Aorta (tissue), 5 donors: ENCODE measurements at places on chromosomes 3 and 15. TPM values are rescaled to one million over a fixed set of nuclear protein-coding genes. Genes with fewer than 3 reads are reported as not detected.

Gene CCDC80
- 241 TPM for total RNA-seq

Gene RUBCN
- total RNA-seq = 41.1 TPM

Gene IQCH
- total RNA-seq = 2.0 TPM

Gene FOXL2NB
- total RNA-seq = not detected

Gene GATA2
- total RNA-seq = 12.5 TPM

Gene PGBD4
- total RNA-seq = 1.7 TPM

Gene FMN1
- 23.4 TPM for total RNA-seq

Gene CCR9
- not detected for total RNA-seq

Gene CCR8
- not detected for total RNA-seq

Gene DNAJC19
- 45.2 TPM for total RNA-seq

Gene POC1A
- 0.91 TPM for total RNA-seq

GRCh38 chr15:39198044-39199000, 382.6 kb upstream of the THBS1 start:
- H3K4me3 ChIP-seq = no peak overlapping the region
- no peaks in the 10 kb centered on the region for H3K4me1 ChIP-seq
- H3K36me3 ChIP-seq = no peaks in the 10 kb centered on the region
- no peak overlapping the region for H3K27ac ChIP-seq
- DNase-seq = no peak

- no peak overlapping the region for H3K4me3 ChIP-seq
- no peak for DNase-seq
- H3K27me3 ChIP-seq = no peaks in the 10 kb centered on the region
Measured at GRCh38 chr3:145224886-145225285, 936.1 kb downstream of the PLOD2 start.

GRCh38 chr3:179410331-179410730, 40.9 kb downstream of the GNB4 start:
- no peak overlapping the region for H3K27ac ChIP-seq
- H3K27me3 ChIP-seq = no peaks in the 10 kb centered on the region
- no peaks in the 10 kb centered on the region for H3K4me1 ChIP-seq
- no peak overlapping the region for H3K4me3 ChIP-seq
- DNase-seq = no peak

DNA sequence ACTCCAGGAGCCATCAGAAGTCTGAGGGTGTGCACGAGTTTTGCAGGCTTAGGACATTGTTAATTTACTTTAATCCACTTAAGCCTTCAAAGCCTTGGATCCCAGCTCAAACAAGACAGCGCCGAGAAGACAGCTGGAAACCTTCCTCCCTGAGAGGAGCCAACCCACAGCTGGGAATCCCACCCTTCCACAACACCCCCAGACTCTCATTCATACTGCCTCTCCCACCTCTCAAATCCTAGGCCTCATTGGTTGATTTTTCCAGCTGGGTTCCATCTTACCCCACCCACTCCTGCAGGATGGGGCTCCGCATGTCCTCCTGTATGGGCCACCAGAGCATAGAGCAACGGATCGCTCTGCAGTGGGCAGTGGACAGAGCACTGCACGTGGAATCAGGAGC, 80.4 kb downstream of the SEMA5B start:
- no peaks in the 10 kb centered on the region for H3K27me3 ChIP-seq
- no peaks in the 10 kb centered on the region for H3K4me1 ChIP-seq
- no peak for DNase-seq

- H3K4me1 ChIP-seq = no peaks in the 10 kb centered on the region
- no peaks in the 10 kb centered on the region for H3K27me3 ChIP-seq
- no peak overlapping the region for H3K4me3 ChIP-seq
- no peak overlapping the region for H3K27ac ChIP-seq
- peak; percentile 86 for DNase-seq
Measured at GRCh38 chr15:85771781-85772445, 22.8 kb downstream of the KLHL25 start.

GRCh38 chr15:50150349-50150748, 31.3 kb upstream of the ATP8B4 start:
- DNase-seq = no peak
- no peak overlapping the region for H3K27ac ChIP-seq
- no peaks in the 10 kb centered on the region for H3K27me3 ChIP-seq
- H3K4me3 ChIP-seq = no peak overlapping the region

- no peak for DNase-seq
- H3K27ac ChIP-seq = no peak overlapping the region
- H3K27me3 ChIP-seq = no peaks in the 10 kb centered on the region
- H3K4me3 ChIP-seq = no peak overlapping the region
- no peaks in the 10 kb centered on the region for H3K36me3 ChIP-seq
Measured at GRCh38 chr3:51380601-51381332, 4.3 kb upstream of the MANF start.

GRCh38 chr15:80609512-80609946, 85.6 kb upstream of the ABHD17C start:
- H3K4me1 ChIP-seq = no peaks in the 10 kb centered on the region
- no peak for DNase-seq
- no peak overlapping the region for H3K27ac ChIP-seq
- no peak overlapping the region for H3K4me3 ChIP-seq
- no peaks in the 10 kb centered on the region for H3K36me3 ChIP-seq

GRCh38 chr3:71302604-71303003, 280.9 kb downstream of the FOXP1 start:
- no peak overlapping the region for H3K4me3 ChIP-seq
- H3K36me3 ChIP-seq = no peaks in the 10 kb centered on the region
- H3K4me1 ChIP-seq = peaks cover 2% of the 10 kb centered on the region
- H3K27me3 ChIP-seq = no peaks in the 10 kb centered on the region
- no peak overlapping the region for H3K27ac ChIP-seq

DNA sequence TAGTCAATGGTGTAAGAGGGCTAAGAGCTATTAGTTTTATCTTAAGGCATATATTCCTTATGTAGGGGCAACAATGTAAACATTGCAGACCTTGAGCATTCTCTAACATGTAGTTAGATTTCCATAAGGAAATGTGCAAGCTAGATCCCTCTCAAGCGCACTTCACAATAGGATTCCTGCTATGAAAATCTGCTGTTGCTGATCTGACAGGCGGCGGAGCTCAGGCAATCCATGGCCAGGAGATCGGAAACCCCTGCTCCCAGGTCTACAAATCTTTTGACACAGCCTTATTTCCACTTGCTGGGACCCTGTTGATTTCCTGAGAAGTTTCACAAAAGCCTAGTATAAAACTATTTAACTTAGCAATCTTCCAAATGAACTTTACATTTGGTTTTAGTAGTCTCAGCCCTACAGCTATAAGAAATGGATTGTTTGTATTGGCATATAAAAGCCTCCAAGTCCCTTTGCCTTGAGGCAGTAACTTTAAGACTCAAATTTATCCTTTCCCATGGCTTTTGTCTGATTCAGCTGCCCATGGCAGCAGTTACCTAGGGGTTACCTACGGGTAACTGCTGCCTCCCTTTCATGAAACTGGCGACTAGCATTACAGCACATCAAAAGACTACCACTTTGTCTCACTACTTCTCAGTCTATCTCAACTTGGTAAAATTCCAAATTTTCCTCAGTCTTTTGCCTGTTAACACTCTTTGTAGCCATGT, 22.7 kb downstream of the TRA2B start:
- no peak overlapping the region for H3K27ac ChIP-seq
- H3K4me1 ChIP-seq = no peaks in the 10 kb centered on the region
- no peak overlapping the region for H3K4me3 ChIP-seq
- no peaks in the 10 kb centered on the region for H3K27me3 ChIP-seq
- DNase-seq = no peak

GRCh38 chr15:60527456-60527855, 48.5 kb upstream of the ICE2 start:
- no peaks in the 10 kb centered on the region for H3K27me3 ChIP-seq
- H3K27ac ChIP-seq = no peak overlapping the region
- DNase-seq = no peak
- H3K4me3 ChIP-seq = no peak overlapping the region

DNA sequence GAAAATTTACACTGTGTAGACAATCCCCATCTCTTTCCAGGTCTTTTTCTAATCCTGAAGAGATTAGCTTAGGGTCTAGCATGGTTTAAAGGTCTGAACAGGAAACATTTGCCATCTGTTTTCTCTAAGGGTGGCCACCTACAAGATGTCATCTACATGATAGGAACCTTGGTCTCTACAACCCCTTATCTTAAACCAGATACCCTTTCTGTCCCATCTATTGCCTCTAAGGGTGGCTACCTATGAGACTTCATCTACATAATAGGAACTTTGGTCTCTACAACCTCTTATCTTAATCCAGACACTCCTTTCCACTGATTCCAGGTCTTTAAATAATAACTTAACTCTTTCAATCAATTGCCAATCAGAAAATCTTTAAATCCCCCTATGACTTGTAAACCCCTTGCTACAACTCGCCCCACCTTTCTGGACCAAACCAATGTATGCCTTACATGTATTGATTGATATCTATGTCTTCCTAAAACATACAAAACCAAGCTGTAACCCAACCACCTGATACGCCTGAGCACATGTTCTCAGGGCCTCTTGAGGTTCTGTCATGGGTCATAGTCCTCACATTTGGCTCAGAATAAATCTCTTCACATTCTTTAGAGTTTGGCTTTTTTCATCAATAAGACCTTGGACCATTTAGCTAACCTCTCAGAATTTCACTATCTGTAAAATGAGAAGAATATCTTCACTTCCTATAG, 605.0 kb downstream of the TUSC7 start:
- H3K27ac ChIP-seq = no peak overlapping the region
- H3K4me1 ChIP-seq = no peaks in the 10 kb centered on the region
- no peaks in the 10 kb centered on the region for H3K27me3 ChIP-seq
- H3K36me3 ChIP-seq = no peaks in the 10 kb centered on the region
- H3K4me3 ChIP-seq = no peak overlapping the region
- DNase-seq = no peak

DNA sequence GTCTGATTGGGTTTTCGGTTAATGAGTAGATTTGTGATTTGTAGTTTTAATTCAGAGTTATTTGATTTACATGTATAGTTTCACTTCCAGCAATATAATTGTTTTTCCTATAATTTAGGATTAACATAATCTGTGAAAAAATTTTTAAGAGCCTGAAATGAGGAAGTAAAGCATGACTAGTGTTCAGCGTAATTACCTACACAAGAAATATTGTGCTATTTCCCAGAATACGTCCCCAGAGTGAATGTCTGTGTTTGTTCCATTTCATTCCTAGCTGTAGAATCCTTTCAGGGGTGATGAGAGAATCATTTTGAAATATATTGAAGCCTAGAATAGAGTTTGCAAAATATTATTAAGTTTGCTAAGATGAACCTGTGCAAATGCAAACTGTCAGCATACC, 247.1 kb downstream of the BBX start:
- H3K4me1 ChIP-seq = no peaks in the 10 kb centered on the region
- H3K36me3 ChIP-seq = no peaks in the 10 kb centered on the region
- H3K27ac ChIP-seq = no peak overlapping the region
- H3K27me3 ChIP-seq = no peaks in the 10 kb centered on the region
- DNase-seq = no peak
- H3K4me3 ChIP-seq = no peak overlapping the region

DNA sequence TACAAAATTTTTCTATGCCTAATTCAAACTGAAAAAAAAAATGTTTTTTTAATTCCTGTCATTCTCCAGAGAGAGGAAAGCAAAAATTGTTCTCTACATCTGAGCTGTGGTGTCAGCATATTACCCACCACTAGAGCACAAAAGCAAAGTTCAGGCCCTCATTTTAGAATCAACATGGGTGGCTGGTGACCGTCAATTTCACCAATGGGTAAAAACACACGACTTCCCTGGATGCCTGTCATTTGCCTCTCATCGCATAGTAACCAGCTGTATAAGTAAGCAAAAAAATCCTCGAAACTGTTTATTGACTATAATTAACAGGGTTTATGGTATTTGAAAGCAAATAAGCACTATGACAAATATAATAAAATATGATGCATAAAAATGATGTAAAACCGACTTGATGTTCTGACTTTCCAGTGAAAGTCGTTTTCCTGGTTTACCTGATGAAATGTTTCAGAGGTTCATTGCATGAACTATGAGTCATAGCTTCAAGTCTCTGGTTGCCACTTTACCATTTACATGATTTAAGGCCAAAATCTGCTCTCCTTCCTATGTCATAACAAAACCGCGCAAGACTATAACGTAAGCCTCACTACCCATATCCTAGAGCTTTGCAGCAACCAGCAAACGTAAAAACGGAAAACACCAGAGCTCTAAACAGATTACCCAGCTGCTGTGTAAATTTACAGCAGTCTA, 60.5 kb downstream of the THBS1 start:
- peaks cover 5% of the 10 kb centered on the region for H3K4me1 ChIP-seq
- no peak overlapping the region for H3K4me3 ChIP-seq
- no peaks in the 10 kb centered on the region for H3K27me3 ChIP-seq
- no peaks in the 10 kb centered on the region for H3K36me3 ChIP-seq

- no peak overlapping the region for H3K27ac ChIP-seq
- H3K27me3 ChIP-seq = peaks cover 2% of the 10 kb centered on the region
- H3K4me1 ChIP-seq = no peaks in the 10 kb centered on the region
- H3K36me3 ChIP-seq = no peaks in the 10 kb centered on the region
- no peak for DNase-seq
Measured at GRCh38 chr3:35438101-35438500, 201.2 kb upstream of the ARPP21 start.

DNA sequence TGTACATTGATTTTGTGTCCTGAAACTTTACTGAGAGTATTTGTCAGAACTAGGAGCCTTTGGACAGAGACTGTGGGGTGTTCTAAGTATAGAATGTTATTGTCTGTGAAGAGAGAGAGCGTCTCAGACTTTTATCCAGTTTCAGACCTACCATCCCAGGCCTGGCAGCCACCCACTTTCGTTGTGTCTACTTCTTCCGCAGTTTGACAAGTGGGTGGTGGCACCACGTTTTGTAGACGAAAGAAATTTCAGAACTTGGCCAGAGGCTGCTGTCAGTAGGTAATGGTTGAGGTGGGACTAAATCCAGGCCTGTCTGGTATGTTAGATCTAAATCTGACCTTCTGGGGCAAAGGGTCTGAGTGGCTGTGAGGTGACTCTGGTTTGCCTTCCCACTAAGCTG, 13.4 kb upstream of the TRAK1 start:
- H3K36me3 ChIP-seq = no peaks in the 10 kb centered on the region
- H3K27me3 ChIP-seq = no peaks in the 10 kb centered on the region
- peaks cover 5% of the 10 kb centered on the region for H3K4me1 ChIP-seq
- H3K4me3 ChIP-seq = no peak overlapping the region

- DNase-seq = no peak
- H3K27ac ChIP-seq = no peak overlapping the region
- H3K36me3 ChIP-seq = peaks cover 15% of the 10 kb centered on the region
- H3K27me3 ChIP-seq = no peaks in the 10 kb centered on the region
- no peak overlapping the region for H3K4me3 ChIP-seq
Measured at GRCh38 chr15:40016224-40016865, 22.6 kb downstream of the SRP14 start.

DNA sequence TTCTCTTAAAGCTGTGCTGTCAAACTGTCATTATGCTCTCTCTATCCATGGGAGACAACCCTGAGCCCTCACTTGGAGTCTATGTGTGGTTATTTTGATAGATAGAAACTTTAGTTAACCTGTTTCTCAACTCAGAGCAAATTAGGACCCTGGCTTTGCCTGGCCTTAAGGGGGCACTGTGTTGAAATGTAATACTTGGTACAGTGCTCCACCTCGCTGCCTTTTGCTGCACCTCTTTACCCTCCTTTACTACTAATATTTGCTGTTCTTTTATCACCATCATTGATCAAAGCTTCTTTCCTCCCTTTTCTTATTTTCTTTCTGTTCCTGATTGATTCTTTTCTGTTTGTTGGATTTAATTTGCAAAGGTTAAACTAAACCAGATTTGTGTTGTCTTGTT, 34.3 kb downstream of the STT3B start:
- peaks cover 3% of the 10 kb centered on the region for H3K4me1 ChIP-seq
- no peaks in the 10 kb centered on the region for H3K27me3 ChIP-seq
- no peaks in the 10 kb centered on the region for H3K36me3 ChIP-seq
